Anterior cingulate cortex (tissue), 58 donors: ENCODE measurements at places on chromosomes 12 and 14.

DNA sequence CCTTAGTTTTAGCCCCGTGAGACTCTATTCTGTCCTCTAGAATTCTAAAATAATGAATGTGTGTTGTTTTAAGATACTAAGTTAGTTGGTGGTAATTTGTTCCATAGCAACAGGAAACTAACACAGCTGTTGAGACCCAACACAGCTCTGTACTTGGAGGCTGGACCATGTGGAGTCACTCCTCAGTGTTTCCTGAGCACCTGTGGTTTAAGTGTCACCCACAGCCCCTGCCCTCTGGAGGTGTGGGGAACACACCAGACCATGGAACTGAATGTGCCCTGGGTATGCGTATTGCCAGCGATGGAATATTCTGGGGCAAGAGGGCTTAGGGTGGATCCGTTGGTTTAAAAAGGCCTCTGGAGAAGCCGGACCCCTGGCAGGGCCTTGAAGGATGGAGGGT lies 16.6 kb upstream of the GPR68 start:
- no peak for DNase-seq

DNA sequence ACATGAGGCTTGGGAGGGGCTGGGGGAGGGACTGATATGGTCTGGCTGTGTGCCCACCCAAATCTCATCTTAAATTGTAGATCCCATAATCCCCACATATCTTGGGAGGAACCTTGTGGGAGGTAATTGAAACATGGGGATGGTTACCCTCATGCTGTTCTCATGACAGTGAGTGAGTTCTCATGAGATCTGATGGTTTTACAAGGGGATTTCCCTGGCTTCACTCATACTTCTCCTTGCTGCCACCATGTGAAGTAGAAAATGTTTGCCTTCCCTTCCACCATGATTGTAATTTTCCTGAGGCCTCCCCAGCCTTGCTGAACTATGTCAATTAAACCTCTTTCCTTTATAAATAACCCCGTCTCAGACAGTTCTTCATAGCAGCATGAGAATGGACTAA lies 362.9 kb downstream of the PCNX1 start:
- no peak for DNase-seq

- DNase-seq: peak; percentile 8
These were observed 241.3 kb upstream of the TMEM132C start for GRCh38 chr12:128025589-128026245.

GRCh38 chr12:93778306-93778705 lies 101.1 kb downstream of the CRADD start:
- DNase-seq: no peak

DNA sequence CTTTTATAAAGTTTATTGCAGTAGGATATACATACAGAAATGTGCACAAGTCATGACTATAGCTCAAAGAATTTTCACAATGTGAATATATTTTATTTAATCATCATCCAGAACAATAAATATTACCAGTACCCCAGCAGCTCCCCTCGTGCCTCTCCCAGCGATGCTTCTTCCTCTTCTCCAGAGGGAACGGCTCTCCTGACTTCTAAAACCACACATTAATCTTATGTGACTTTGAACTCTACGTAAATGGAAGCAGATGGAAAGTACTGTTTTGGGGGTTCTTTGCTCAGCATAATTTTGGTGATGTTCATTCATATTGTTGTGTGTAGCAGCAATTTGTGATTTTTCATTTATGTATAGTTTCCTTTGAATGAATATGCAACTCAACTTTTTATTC lies 4.6 kb upstream of the SLC8A3 start:
- DNase-seq: no peak

DNA sequence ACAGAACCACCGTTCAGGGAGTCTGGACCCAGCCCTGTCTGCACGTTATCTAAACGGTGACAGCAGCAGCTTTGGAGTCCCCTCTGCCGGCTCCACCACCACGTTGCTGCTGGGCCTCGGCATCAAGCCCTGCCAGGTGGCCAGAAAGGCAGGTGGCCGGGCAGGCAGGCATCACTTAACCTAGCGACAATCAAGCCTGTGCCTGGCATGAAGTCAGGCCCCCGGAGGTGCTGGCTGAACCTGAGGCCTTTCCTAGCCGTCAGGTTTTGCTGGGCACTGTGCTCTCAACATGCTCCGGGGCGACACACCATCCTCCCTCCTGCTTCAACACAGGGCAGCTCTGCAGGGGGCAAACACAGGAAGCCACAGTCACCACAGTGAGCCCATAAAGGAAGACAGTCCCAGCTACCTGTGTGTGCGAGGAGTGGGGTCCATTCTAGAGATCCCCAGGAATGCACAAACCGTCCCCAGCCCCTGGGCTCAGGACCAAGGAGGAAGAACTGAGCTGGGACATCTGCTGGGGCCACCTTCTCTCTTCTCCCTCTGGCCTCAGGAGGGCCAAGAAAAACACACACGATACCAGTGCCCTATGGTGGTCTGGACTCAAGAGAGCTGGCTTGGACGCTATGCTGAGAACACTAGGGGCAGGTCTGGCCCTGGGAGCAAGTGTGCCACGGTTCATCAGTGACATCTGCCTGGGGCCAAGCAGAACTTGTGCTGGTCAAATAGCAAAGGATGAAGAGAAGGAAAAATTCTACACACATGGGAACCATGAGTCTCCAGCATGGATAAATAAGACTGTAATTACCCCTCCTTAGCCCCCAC lies 44.7 kb downstream of the CCDC88C start:
- DNase-seq: no peak

DNA sequence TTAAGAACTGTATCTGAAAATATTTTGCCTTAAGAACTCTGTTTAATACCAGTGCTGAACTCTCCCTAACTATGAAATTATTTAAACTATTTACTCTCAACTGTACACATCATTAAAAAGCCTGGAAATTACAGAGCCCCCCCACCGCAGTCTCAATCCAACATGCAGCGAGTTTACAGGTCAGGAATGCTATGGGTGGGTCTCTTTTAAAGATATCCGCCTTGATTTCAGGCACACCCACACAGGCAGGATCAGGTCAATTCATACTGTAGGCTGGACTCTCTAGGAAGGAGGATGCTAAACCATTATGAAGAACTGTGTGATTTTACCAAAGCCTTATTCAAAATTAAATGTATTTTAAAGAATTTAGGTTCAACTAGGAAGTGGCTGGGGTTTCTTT lies 16.5 kb downstream of the SPTLC2 start:
- DNase-seq: no peak

DNA sequence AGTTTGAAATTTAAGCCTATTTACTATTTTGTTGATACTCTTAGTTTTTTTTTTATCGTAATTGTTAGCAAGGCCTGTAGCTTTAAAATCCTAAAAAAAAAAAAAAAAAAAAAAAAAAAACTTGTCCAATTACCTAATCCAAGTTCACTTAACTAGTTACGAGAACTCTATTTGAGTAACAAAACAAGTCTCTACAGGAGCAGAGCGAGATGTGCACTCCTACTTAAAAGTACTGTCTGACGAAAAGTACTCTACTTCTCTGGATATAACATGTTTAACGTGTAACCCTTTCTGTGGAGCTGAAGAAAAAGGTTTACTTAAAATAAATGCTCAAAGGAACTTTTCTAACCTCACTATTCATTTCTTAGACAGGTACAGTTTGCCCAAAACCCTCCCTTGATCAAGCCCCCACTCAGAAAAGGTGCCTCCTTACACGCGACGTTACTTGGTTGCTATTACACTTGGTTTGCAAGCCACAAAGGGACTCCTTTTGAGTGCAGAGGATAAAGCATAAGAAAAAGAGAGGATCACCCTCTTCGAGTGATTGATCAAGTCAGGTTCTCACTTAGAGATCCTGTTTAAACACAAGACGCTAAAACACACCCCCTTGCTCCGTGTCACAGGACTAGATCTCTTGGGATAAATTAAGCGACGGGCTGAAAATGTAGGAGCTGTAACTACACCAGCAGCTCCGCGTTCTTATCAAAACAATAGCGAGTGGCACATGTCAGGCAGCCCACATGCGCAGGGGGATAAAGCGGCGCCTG lies 2.2 kb downstream of the BAZ1A start:
- no peak for DNase-seq

- no peak for DNase-seq
These were observed 116.9 kb upstream of the PWP1 start for GRCh38 chr12:107568718-107569117.

DNA sequence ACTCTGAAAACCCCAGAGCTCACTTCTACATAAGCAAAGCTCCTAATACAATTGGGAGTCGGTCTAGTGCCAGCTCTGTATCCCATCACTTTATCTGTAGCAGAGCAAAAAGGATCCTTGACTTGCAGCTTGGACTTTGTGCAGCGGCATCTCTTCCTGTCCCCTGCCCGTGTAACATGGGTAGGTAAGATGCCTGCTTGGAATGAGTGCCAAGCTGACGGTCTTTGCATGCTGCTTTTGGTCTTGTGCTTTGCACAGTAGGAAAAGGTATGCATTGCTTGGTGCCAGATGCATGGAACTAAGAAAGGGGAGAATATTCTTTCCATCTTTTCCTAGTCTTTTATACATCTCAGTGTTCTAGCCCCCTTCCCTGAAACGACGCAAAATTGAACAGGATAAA lies 6.9 kb upstream of the PLEKHH1 start:
- no peak for DNase-seq

- peak; percentile 63 for DNase-seq
These were observed 578 bp downstream of the PPP1R13B start for GRCh38 chr14:103846543-103847450.

GRCh38 chr12:57864442-57865083 lies 18.0 kb upstream of the CTDSP2 start:
- no peak for DNase-seq

DNA sequence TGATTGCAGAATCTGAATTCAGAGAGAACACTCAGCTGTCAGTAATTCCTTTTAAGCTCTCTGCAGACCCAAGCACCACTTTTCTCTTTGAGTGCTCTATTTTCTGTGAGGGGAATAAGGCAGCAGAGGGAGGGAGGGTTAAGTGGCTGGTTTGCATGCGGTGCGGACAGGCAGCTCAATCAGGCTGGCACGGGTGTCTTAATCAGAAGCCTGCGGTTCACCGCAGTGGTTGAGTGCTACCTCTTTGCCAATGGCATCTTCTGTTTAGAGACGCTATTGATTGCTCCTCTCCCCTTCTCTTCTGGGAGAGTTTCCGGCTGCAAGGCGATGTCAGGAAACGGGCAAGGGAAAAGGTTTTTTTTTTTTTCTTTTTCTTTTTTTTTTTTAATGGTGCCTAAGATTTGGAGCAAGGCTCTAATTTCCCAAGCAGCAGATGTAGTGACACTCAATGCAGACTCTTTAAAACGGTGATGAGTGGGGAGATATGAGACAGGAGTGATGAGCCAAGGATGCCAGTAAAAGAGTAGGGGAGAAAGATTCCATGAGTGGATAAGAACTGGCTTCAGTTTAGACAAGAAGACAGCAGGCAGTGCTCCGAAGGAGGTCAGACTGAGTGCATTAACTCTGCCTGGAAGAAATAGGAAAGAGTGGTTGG lies 533.7 kb upstream of the SEL1L start:
- DNase-seq: no peak

DNA sequence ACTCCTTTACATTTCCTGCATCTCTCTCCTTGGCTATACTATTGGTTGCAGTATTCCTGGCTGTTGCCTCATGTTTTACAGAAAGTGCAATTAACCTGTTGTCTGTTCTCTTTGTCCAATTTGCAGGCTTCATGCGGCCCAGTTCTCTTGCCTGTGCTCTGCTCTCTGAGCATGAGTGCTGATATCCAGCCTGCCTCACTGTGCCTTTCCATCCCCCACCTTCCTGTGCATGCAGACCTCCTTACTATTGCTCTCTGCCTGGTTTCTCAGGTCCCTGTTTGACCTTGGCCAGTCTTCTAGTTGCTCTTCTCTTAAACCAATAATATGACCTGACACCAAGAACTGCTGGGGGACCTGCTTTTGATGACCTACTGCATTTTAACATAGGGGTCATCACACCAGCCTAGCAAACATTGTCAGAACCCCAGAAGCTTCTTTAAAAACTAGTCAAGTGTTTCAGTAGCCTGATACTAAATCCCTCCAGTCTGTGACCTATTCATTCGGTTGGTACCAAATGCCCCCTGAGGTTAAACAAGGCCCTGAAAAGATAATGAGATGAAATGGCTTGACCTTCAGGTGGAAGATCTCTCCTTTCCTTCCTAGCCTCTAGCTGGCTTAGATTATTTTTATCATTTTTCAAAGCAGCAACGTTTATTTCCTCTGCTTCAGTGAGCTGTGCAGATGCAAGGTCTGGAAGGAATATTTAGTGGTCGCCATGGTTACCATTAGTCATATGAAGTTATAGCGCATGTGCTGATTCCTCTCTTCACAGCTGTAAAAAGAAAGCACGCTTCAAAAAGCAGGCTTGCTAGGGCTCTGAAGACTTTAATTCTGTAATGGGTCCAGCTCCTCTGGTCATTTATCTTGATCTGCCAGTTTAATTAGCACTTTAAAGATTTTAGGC lies 216.5 kb downstream of the PHLDA1 start:
- DNase-seq: no peak

GRCh38 chr12:76820888-76821482 lies 57.1 kb downstream of the ZDHHC17 start:
- DNase-seq: no peak

- DNase-seq: no peak
These were observed 163.8 kb upstream of the LMNTD1 start for GRCh38 chr12:25716842-25717241.

DNA sequence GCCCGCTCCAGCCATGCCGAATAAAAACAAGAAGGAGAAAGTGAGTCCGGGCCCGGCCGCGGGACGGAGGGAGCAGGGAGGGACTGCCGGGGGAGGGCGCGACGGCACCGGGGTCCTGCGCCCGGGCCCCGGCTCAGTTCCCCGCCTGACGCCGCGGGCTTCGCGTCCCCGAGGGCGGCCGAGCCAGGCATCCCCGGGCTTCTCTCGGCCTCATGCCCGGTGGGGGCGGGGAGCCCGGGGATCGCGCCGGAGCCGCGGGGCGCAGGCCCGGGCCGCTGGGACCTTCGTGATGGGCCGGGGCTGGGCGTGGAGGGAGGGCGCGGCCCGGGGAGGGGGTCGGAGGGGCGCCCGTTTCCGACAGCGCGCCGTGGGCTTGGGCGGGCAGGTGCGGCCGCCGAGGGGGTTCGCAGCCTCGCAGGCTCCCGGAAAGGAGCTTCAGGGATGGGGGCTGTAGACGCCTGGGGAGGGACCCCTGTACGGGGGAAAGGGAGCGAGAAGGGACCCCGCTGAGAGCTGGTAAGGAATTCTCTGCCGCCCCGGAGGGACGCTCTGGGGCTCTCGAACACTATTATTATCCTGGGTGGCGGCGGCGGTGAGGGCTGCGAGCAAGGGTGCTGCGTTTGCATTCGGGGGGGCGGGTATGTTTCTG lies 496 bp downstream of the PPP2R5C start:
- DNase-seq: no peak

DNA sequence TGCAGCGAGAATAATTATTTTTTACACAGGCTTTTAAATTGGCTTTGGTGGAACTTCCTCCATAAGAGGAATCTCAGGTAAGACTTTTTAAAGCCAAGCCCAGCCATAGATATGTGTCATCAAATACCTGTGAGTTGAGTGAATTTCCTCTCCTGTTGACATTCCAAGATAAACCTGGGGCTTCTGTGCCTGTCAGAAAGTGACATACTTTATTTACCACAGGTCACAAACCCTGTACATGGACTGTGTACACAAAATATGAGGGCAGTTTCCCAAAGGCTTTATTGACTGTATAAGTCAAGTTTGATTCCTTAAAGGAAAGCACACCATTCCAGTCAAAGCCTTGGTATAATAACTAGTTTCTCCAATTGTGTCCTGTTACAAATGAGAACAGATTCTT lies 25.9 kb upstream of the SRSF5 start:
- no peak for DNase-seq
